ENCODE measurements at places on chromosomes 2 and 18.

DNA sequence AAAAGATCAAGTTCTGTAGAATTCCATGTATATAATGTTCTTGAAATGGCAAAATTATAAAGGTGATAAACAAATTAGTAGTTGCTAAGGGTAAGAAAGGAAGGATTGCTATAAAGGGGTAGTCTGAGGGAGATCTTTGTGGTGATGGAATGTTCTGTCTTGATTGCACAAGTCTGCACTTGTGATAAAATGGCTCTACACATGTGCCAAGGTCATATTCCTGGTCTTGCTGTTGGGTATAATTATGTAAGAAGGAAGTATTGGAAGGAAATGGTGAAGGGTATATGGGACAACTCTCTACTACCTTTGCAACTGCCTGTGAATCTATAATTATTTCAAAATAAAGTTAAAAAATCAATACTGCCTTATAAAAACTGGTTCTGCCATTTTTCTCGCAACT, 15.3 kb downstream of the SGPP2 start:
- DNase-seq: no peak

DNA sequence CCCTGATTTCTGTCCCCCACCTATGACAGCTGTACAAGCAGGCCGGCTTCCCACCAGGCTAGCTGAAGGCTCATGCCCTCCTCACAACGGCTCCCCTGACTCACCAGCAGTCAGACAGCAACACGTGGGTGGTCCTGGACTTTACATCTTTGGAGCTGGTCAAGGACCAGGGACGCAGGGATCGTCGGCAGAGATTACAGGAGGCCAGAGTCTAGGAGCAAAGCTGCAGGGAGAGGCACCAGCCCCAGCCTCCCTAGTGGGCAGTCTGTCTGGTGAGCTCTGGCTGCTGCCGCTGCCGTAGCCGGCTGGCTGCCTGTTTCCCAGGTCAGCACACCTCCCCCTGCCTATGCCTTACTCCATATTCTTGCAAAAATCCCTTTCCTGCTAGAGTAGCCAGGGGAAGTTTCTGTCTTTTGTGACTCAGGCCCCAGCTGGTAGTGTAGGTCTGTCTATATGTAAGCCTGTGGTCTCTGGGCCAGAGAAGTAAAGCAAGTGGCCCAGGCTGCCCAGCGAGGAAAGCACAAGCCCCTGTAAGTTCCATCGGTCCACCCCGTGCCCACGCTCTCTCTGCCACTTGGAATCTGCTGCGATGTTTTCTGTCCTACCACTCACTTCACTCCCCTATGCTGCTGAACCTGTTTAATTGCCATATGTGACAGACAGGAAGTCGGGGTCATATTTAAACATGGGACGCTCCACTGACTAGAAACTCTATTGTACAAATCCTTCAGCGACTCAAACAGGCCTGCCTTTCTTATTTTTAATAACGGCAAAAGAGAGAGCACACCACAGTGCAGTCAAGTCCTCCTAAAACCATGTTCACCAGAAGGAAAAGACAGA, 2.4 kb upstream of the ARHGEF4 start:
- DNase-seq: no peak

DNA sequence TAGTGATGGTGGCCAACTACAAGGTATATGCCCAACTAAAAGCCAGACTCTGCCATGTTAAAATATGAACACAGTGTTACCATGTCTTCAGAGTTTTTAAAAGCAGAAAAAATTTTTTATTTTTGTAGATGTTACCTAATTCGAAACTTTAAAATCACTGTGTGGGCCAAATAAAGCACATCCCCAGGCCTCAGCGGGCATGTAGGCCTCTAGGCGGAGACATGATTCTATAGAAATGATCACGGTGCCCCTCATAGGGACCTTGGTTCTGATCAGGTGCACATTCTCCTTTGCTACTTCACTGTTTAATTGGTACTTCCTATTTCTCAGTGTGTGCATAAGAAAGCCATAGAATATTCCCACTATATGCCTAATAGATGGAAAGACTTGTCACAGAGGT, 349.2 kb downstream of the XIRP2 start:
- DNase-seq: no peak

DNA sequence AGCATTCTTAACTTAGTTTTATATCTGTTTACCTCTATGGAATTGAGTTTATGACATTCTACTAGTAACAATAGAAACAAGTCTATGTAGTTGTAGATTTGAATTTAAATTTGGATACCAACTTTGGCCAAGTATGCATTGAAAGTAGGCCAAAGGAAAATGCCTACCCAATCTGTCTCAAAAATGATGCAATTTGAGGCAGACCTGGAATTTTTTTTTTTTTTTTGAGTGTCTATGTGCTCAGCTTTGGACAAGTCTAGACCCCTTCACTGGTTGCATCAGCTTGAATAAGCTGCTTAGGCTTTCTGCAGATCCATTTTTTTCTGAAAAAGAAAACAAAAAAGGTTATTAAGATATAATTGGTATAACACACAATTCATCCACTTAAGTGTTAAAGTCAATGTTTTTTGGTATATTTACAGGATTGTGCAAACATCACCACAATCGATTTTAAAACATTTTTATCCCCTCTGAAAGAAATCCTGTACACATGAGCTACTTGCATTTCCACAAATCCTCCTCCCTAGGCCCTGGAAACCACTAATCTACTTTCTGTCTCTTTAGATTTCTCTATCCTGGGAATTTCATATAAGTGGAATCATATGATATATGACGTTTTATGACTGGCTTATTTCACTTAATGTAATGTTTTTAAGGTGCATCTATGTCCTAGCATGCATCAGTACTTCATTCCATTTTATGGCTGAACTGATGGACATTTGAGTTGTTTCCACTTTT, 185.1 kb upstream of the CCDC68 start:
- DNase-seq: no peak

DNA sequence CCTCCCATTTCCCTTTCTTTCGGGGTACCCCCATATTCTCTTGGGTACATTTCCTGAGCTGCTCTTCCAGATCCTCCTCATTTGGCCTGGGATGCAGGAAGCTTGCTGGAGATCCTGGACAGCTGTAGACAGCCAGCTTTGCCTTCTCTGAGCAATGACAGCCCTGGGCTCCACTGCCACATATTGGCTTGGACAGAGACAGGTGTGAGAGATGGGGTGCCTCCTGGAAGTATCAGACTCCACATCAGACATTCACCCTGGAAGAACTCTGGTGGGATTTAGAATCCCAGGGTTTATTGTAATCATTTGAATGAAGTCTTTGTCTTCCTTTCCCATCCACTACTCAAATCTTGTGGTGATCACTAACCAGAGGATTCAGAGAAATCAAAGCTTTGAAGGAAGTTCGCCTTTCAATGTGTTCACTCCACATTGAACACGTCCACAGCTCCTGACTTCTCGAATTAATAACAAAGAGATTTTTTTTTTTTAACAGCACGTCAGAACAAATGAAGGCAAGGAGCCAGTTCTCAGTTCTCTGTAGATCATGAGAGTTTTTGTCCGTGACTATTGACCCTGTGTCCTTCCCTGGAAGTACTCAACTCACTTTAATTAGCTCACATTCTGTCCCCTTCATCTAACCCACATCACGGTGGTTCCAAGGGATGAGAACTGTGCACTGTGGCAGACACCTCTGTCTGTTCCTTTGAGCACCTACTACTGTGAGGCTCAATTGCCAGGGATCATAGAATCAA, 377.6 kb upstream of the TRIB2 start:
- DNase-seq: no peak

GRCh38 chr2:227415538-227416424, 28.0 kb upstream of the SCYGR1 start:
- peak; percentile 56 for DNase-seq

- DNase-seq: no peak
Measured at GRCh38 chr2:25055376-25055920, 13.6 kb downstream of the EFR3B start.

- DNase-seq: no peak
Measured at GRCh38 chr2:155766342-155767115, 566.0 kb downstream of the NR4A2 start.

DNA sequence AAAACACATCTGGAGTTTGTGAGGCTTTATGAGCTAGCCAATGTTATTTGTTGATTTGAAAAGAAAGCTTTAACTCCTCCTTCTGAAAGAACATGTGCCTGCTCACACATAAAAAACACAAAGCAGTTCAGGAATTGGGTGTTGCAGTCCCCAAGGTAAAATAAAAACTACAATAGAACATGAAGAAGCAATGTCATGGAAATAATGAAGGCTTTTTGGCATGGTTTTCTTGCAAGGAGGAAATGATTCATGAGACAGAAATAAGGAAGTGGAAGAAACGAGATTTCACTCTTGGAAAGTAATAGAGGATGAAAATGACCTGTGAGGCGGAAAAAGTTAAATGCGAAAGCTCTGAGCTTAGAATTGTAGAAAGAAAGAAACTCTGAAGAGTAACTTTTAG, 81.1 kb downstream of the TRIB2 start:
- no peak for DNase-seq

- no peak for DNase-seq
Measured at GRCh38 chr2:205681401-205682238, 681 bp upstream of the NRP2 start.

DNA sequence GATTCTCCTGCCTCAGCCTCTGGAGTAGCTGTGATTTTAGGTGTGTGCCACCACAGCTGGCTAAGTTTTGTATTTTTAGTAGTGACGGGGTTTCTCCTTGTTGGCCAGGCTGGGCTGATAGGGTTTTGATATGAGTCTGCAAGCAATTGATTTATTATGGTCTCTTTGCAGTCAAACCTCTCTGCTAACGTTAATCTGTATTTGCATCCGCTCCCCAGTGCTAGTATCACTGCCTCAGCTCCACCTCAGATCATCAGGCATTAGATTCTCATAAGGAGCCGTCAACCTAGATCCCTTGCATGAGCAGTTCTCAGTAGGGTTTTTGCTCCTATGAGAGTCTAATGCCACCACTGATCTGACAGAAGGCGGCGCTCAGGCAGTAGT, 19.0 kb downstream of the HAT1 start:
- DNase-seq: no peak

DNA sequence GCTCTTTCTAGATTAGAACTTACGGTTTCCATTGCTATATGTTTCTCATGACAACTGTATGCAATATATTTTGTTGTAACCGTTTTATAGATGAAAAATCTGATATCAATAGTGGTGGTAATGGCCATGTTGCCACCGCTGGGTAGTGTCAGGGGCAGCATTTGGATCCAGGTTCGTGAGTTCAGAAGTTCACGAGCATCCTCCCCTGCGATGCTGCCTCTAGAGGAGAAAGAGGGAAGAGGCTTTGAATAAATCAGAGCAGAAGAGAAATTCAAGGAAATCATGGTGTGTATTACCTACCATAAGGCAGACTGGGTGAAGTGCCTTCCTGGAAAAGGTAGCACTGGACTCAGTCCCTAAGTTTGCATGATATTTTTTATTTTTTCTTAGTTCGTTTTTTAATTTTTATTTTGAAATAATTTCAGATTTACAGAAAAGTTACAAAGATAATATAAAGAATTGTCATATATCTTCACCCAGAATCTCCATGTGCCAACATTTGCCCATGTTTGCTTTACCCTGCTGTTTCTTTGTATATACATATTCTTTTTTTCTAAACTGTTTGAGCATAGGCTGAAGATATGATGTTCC, 3.3 kb upstream of the ZBTB7C start:
- DNase-seq: peak; percentile 38

- DNase-seq: peak; percentile 69
Measured at GRCh38 chr2:9205963-9206948, at the start of gene ASAP2. ASAP2 (plus strand) TSS chr2:9206812; CDS start chr2:9207105, 293 bp downstream.

GRCh38 chr2:221774136-221774535, 202.0 kb upstream of the EPHA4 start:
- DNase-seq: no peak

- DNase-seq: no peak
Measured at GRCh38 chr2:105936954-105937353, 192.2 kb downstream of the NCK2 start.
